ENCODE measurements at places on chromosomes 3 and 15.

DNA sequence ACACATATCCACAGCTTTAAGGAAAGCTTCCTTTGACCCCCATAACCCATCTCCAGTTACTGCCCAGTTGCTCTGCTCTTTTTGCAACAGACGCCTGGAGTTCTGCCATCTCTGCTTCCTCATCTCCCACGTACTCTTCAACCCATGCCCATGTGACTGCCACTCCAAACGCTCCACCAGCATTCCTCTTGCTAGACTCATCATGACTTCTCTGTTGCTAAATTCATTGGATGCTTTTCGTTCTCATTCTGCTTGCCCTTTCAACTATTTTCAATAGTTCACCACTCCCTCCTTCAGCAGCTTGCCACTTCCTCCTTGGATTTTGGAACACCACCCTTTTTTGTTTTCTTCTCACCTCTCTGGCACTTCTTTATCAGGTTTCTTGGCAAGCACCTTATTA, 2.7 kb upstream of the KNSTRN start:
- no peak for DNase-seq

DNA sequence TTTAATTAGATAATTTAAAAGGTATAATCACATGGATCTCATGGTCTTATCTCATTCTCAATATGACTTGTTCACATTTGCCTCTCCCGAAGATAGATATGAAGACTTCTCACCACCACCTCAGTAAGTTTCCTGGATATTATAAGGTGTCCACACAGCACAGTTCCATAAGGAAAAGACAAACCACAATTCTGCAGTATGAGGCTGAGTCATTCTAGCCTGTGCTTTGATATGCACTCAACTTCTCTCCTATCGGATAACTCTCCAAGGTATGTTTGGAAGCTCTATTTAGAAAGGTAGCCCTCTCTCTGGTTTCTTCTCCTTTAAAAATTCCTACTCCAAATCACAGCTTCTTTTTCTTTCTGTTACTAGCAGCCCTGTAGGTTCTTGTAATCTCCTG, 612.8 kb downstream of the ZPLD1 start:
- no peak for DNase-seq

DNA sequence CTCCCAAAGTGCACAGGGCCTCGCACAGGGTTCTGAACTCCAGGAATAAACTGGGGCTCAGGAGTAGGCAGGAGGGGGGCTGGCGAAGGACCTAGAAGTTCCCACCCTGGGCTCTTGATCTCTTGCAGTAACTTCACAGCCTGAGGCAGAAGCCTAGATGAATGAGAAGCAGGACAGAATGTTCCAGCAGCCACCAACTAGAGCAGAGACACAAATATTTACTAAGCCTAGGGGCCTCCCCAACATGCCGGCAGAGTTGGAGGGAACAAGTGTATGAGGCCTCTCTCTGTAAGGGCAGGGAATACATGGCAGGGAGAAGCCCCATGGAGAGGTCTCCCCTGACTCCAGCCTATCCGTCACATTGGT, 25.3 kb upstream of the C15orf39 start:
- no peak for DNase-seq

- DNase-seq, result no peak
These were observed 15.5 kb upstream of the LRRN1 start for GRCh38 chr3:3783696-3784095.

DNA sequence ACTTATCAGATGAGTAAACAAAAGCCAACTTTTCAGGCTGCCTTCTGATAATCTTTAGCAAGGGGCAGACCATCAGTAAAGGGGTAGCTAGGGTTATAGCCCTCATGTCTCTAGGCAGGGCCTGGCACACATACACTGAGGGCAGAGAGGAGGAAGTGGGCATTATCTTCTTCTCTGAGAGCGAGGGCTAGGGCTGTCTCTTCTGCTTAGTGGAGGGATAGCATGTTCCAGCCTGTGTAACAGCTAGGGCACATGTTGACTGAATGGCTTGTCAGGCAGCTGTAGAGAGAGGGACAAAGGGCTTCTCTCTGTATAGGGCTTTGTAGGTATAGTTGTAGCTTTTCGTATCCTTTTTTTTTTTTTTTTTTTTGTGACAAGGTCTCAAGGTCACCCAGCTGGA, 17.8 kb downstream of the CRTC3 start:
- DNase-seq, result no peak
